ENCODE measurements at places on chromosomes 4 and X. TPM values are rescaled to one million over a fixed set of nuclear protein-coding genes. Genes with fewer than 3 reads are reported as not detected.

NLRP2B gene
- not detected for total RNA-seq

HELQ gene
- total RNA-seq, result 12.8 TPM

TCEAL3 gene
- 19.9 TPM for total RNA-seq

EVC2 gene
- 11.3 TPM for total RNA-seq

NDP gene
- total RNA-seq, result 2.3 TPM

NAA11 gene
- not detected for total RNA-seq

GPR34 gene
- not detected for total RNA-seq

NXF2 gene
- not detected for total RNA-seq

NXF2B gene
- not detected for total RNA-seq

MTNR1A gene
- not detected for total RNA-seq

FGF13 gene
- total RNA-seq, result under 0.01 TPM
